Fibroblast of the aortic adventitia (primary cell): ENCODE measurements at places on chromosomes 1 and 21. TPM values are rescaled to one million over a fixed set of nuclear protein-coding genes. Genes with fewer than 3 reads are reported as not detected.

The ABL2 gene
- 29.0 and 67.2 TPM in 2 replicates for total RNA-seq

The SLC30A2 gene
- not detected in 2 replicates for total RNA-seq

The CD164L2 gene
- not detected in 2 replicates for total RNA-seq

The TNFSF4 gene
- total RNA-seq = 0.49 and 2.0 TPM in 2 replicates

The KPRP gene
- total RNA-seq = not detected in 2 replicates

The ACOT11 gene
- 1.1 and 3.9 TPM in 2 replicates for total RNA-seq

The DMRTA2 gene
- 0.18 TPM in 1 of 2 replicates, not detected in the other for total RNA-seq

The MATN1 gene
- 0.18 and 0.25 TPM in 2 replicates for total RNA-seq

The GJB3 gene
- total RNA-seq = not detected in 2 replicates
